AG08395 (cell line): ENCODE measurements at places on chromosomes 5 and 9.

- peak; percentile 31 for DNase-seq
Measured at GRCh38 chr5:103582364-103582763, 19.8 kb upstream of the NUDT12 start.

- no peak for DNase-seq
Measured at GRCh38 chr9:116697887-116698286, 10.8 kb downstream of the TRIM32 start.

DNA sequence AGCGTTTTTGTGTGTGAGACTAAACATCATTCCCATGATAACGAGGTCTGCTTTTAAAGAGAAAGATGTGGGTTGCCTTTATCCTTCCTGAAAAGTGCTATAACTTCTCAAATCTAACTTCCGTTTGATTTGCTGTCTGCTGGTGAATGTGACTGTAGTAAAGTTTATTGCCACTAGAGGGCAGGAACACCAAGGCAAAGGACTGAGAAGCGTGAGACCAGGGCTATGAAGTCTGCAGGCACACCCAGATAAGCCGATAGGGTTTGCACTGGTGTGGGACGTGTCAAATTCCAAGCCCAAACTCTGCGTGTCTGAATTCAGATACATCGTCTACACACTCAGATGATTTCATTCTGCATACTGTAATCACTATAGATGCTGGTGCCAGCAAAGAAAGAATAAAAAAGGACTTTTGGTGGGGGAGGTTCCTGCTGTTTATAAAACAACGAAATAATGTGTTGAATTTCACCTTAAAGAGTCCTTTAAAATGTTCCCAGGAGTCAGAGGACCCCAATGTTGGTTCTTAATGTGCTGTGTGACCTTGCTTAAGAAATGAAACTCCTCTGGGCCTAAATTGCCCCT lies 87.2 kb downstream of the PTTG1 start:
- peak; percentile 92 for DNase-seq

DNA sequence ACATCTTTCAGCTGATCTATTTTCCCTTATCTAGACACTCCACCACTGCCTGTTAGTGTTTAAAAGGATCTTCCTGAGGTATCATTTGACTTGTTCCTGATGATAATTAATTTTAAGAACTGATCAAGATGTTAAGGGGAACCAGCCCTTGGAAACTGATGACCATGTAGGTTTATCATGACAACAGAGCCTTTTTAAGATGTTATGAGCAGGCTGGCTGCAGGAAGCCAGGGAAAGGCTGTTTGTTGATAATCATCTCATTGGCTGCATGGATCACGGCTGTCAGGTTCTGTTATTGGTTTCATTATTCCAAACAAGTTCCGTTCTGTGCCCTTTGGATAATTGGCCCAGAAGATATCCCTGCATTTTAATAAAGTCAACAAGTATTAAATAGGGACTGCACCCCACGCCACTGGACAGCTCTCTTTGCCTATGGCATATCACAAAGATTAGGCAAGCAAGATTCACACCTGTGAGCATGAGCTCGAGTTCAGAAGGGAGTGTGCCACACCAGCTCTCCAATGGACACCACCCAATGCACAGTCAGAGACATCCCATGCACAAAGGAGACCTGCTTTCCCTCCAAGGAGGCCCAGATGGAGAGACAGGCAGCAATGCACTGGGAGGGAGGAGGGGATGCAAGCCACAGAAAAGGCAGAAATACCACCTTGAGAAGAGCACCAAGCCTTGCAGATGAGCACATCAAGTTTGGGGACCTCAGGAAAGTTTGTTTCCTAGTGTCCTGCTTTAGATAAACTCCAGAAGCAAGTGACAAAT lies 88.7 kb downstream of the SPOCK1 start:
- DNase-seq: no peak

- peak; percentile 74 for DNase-seq
Measured at GRCh38 chr5:143717400-143717799, 94.6 kb upstream of the HMHB1 start.

DNA sequence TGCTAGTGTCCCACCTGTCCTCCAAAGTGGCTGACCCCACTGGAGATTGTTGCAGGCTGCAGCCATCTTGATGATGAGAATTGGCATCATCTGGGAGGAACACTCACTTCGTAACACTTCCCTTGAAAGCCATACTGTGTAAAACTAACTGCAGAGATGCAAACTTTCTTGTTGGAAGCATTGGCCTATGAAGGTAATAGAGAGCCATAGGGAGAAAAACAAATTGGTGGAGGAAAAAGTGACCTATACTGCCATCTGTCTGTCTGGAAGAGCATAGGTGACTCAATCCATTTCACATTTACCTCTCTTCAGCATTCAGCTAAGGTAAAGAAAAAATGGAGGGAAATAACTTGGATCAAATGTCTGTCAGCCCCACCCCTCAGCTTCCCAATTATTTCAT lies 473.4 kb downstream of the NTRK2 start:
- DNase-seq: peak; percentile 22

GRCh38 chr5:73805449-73805848 lies 179.5 kb downstream of the ARHGEF28 start:
- DNase-seq: no peak

GRCh38 chr5:133238426-133239205 lies 186.8 kb downstream of the HSPA4 start:
- DNase-seq: no peak

DNA sequence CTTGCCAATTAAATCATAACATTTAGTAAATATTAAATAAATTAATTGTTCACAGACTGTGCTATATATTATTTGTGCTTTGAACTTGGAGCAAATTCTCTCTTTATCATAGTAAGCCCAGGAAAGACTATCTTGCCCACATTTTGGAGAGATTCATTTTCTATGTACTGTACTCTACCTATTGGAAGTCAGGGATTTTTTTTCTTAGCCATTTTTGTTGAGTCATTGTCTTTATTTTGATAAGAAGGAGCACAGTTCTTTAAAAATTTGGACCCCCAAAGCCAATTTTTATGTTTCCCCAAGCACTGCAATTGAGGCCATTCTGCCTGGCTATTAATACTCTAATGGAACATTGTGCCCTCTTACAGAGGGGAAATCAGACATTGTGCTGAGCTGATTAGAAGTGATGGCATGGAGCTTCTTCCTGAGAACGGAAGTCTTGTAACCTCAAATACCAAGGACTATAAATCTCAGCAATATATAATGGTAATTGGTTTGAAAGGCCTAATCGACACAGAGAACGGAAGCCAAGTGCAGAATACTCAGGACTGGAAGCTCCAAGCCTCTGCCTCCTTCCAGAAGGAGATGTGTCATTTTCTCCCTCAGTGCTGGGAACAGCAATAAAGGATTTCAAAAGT lies 188.8 kb upstream of the PAPPA start:
- no peak for DNase-seq

- no peak for DNase-seq
Measured at GRCh38 chr9:136829981-136830885, 12.0 kb upstream of the AJM1 start.

GRCh38 chr5:32961059-32961415 lies 249.9 kb downstream of the NPR3 start:
- no peak for DNase-seq

GRCh38 chr5:74632947-74633356 lies 7.6 kb downstream of the ENC1 start:
- DNase-seq: no peak

DNA sequence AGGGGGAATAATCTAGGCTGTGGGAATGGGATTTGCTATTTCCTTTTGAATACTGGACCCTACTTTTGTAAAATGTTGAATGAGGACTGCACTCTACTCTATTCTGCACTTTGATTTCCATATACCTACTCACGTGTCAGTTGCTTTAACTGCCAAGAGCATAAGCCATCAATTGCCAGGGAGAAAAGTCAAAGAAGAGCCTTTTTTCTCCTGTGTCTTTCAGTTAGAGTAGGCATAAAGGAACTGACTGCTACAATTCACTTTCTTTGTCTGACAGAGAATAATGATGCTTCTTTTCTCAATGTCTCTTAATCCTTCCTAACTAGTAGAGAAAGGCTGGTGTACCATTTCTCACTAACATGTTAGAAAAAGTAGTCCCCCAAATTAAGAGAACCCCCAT lies 231.6 kb downstream of the ELAVL2 start:
- DNase-seq: no peak

DNA sequence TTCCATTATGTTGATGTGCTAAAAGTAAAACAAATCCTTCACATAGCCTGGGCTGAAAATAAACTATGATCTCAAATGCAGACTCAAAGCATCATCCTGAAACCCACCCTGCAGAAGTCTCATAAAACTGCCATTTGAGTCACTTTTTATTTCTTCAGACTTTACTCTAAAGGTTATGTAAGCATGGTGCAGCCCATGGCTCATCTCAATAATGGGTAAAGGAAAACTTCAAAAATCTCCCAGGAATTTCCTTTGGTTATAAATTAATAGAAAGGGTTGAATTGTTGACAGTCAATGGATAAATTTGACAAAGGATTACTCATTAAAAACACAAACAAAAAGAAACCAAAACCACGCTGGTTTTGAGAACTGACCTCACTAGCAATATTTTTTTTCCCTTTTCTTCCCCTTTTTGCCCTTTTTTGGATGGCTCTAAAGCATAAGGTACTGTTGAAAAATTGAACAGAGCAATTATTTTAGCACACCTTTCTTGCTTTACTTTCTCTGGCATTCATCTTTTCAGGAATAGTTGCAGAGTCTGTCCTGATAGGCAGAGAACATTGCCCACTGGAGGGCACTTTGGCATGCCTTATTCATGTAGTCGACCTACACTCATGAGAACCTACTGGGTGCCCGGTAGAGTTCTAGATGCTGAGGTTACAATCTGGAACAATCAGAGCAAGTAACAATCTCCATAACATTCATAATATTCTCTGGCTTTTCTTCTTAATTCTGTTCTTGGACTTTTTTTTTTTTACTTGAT lies 191.4 kb downstream of the TMEM167A start:
- DNase-seq: no peak

GRCh38 chr5:59034498-59035186 lies 451.8 kb downstream of the RAB3C start:
- DNase-seq: peak; percentile 41

DNA sequence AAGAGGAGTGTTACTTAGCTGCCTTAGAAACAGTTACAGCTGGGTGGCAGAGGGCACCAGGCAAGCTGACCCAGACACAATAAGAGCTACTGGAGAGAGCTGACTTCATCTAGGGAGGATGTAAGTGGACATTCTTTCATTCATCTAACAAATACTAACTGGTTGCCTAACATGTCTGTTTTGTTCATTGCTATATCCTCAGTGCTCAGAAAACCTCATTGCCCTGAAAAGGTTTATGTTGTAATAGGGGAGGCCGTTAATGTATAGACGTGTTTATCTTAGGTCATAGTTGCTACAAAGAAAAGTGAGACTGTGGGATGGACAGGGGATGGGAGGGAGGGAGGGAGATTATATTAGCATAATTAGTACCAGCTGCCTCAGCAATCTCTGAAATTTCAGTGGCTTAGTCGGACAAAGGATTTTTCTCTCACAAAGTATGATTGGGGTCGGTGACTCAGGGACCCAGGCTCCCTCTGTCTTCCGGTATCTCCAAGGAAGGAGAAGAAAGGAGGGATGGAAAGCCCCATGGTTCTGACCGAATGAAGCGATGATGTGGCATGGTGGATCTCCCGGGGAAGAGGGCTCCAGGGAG lies 2.6 kb upstream of the SNX18 start:
- DNase-seq: peak; percentile 57

- DNase-seq: no peak
Measured at GRCh38 chr9:80937645-80938044, 751.7 kb downstream of the TLE1 start.

- peak; percentile 78 for DNase-seq
Measured at GRCh38 chr9:136122425-136123383, 4.0 kb upstream of the TMEM250 start.

- no peak for DNase-seq
Measured at GRCh38 chr5:9781890-9782289, 151.7 kb upstream of the TAS2R1 start.

DNA sequence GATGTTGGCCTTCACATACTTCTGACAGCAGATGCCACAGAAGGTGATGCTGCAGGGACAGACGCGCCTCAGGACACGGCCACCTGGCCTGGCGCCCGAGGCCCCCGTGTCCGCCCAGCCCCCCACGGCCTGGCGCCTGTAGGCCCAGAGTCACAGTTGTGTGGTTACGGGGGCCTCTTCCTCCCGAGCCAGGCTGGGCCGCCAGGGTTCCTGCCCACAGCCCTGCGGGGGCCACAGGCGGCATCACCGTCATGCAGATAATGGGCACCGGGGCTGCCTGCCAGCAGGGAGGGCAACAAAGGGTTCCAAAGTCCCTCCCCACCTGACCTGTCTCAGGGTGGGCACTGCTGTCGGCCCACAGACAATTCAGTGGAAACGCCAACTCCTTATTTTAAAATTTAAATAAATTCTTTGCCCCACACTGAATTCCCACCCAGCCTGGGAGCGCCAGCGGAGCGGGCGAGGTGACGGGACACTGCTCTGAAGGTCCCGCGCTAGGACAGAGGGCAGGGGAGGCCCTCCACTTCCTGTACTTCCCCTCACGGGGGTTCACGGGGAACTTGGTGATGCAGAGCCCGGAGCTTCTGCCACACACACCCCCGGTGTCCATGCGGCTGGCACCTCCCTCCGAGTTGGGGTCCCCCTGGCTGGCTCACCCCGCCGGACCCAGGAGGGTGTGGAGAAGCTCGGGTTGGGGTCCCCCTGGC lies 40.6 kb downstream of the EXOC3 start:
- no peak for DNase-seq

DNA sequence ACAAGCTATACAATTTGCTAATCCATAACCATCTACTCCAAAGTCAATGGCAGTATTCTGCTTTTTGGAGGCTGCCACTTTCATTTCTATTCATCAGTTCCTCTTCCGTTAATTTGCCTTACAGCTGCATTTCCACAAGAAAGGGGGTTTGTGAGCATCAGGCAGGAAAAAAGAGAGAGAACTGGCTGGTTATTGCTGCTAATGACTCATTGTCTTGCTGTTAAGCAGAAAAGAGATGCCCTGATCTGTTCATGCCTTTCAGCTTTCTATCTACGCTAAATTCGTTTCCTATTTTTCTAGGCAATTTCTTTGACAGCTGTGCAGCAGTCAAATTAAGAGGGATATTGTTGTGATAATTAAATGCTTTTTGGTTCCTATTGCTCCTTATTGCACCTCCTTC lies 65.9 kb upstream of the GNAQ start:
- DNase-seq: no peak

DNA sequence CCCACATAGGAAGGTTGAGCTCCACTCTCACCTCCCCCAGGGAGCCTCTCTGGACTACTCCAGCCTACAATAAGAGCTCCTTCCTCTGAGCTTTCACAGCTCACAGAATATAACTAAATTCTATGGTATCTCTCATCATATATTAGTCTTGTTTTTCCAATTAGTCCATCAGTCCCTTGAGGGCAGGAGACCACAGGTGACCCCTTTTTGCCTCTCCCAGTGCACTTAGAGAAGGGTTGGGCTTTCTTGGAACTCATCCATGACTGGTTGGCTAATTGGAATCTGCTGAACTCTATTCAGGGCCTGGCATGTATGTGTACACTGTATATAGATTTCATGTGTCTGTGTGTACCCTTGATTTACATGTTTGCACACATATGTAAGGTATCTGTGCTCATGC lies 50.4 kb upstream of the ARAP3 start:
- DNase-seq: no peak

DNA sequence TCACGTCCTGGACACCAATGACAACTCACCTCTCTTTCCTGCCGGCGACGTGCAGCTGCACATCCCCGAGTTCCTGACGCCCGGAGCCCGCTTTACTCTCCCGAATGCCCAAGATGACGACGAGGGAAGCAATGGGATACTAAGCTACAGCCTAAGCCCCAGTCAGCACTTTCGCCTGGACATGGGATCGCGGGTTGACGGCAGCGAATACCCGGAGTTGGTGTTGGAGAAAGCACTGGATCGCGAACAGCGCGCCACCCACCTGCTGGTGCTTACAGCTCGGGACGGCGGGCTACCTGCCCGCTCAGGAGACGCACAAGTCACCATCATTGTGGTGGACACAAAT lies 1.1 kb downstream of the PCDHAC1 start:
- no peak for DNase-seq

GRCh38 chr5:176747670-176748072 lies 62.7 kb upstream of the UNC5A start:
- DNase-seq: no peak
